ENCODE measurements at places on chromosomes 5 and 9.

- no peak for DNase-seq
Observed at GRCh38 chr5:81181576-81182316, 51.4 kb upstream of the CKMT2 start.

GRCh38 chr9:124411514-124412227 is 3.6 kb downstream of the PSMB7 start:
- DNase-seq: no peak

- no peak for DNase-seq
Observed at GRCh38 chr5:34716986-34717385, 60.9 kb downstream of the RAI14 start.

DNA sequence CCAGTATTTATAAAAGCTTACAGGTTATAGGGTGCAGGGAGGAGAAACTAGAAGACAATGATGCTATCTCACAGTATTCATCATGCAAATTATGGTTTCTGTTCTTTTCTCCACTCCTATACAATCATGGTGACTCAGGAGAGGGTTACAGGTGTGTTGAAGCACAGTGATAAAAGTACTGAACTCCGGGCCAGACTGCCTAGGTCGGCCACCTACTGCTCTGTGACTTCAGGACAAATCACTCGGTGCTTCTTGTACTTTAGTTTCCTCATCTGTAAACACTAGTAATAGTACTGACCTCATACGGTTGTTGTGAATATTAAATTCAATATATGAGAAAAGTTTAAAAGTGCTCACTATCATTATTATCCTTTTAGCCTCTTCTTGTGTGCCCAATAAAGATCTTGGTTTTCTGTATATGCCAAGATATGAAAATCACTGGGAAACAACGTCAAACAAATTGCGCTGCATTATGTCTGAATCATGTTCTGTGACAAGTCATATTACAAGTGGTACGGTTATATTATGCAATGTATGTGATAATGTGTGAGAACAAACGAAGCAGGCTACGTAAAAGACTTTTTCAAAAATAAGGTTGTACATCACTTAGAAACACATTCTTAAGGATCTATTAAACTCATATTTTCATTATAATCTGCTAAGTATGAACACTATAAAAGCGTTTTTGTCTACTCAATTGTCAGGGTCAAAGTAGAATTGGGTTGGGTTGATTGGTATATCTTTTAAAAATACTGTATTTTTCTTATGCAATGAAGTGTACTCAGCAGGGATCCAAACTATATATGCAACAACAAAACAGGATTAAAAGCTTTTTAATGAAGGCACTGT is 153.3 kb downstream of the EFNA5 start:
- DNase-seq: no peak

DNA sequence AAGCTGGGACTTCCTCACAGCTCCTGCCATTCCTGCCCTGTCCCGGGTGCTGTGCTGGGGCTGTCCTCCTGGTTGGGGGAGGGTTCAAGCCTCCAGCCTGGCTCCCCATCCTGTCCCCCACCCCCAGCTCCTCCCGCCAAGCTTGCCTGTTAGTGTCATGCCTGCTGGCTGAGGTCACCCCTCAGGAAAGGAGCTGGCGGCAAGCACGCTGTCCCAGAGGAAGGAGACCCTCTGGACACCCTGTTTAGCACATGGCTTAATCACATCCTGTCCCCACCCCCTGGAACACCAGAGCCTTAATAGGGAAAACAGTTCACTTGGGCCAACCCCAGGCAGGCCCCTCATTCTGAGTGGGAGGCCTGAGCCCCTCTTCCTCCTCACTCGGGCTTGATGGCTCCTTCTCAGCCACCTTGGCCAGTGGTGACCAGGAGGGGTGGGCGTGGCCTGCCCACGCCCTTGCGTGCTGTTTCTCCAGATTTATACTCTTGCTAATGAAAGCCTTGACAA is 9.2 kb upstream of the PHYHD1 start:
- DNase-seq: peak; percentile 72

DNA sequence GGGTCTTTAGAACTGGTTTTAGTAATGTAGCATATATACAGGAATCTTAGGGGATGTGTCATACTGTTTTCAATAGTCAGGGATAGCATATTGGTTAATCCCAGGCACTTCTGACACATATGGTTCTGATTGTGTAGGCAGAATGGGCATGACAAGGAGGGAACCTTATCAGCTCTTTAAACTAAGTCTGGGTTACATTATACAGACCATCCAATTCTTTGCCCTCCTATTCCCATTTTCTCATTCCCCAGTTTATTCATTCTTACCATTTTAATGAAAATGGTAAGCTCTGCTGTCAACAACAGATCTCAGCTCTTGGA is 85.1 kb downstream of the NDUFAF2 start:
- no peak for DNase-seq

DNA sequence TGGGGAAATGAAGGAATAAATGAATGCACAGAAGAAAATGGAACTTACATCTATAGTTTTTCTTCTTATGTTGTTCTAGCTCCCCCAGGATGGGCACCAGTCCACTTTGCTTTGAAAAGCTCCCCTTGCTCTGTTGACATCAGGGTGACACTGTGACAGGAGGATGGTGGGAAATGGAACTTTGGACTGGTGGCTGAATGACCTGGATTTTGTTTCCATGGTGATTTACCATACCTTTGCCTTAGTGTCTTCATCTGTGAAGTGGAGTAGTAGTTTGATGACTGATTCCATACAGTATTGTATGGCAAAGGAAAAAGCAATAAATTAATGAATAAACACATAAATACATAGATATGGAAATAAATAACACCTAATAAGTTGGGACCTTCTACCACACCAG is 294.7 kb downstream of the KIF4B start:
- no peak for DNase-seq

- no peak for DNase-seq
Observed at GRCh38 chr5:86977190-86977589, 290.5 kb upstream of the RASA1 start.
